ENCODE measurements at places on chromosomes 7 and 10.

- DNase-seq: no peak
These were observed at the start of gene HOXA11 for GRCh38 chr7:27185013-27185853. HOXA11 (minus strand) TSS chr7:27185232; CDS start chr7:27185144, 88 bp downstream.

DNA sequence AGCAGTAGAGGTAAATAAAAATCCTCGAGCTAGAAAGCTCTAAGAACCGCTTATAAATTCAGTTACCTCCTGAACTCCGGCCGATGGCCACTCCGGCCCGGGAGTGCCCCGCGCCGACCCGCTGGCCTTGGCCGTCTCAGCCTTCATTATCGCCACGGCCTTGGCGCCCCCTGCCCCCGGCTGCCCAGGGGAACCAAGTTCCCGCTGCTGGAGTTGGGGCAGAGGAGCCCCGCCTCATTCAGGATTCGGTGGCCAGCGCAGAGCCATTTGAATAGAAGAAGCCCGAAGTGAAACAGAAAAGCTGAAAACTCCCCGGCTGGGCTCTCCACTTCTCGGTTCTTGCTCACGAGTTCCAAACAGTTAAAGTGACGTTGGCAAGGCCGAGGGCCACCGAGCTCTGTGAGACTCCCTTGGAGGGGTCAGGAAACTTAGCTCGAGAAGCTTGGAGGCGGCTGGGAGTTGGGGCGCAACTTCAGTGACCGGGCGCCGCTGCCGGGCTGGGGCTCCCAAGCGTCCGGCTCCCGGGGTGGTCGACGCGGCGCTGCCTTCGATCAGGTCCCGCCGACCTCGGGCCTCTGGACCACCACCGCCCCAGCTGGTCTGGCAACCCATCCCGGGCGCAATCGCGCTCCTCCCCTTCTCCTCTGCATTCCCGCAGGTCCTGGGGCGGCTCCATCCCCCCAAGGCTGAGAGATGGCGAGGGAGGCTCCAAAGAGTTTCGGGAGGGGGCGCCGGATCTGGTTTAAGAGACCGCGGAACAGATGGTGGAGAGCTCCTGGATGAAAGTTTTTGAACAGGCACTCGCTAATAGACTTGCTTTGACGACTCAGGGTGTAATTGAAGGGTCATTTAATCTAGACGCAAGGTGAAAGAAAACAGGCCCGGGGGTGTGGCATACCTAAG, 5.8 kb upstream of the FEZF1 start:
- DNase-seq: no peak

DNA sequence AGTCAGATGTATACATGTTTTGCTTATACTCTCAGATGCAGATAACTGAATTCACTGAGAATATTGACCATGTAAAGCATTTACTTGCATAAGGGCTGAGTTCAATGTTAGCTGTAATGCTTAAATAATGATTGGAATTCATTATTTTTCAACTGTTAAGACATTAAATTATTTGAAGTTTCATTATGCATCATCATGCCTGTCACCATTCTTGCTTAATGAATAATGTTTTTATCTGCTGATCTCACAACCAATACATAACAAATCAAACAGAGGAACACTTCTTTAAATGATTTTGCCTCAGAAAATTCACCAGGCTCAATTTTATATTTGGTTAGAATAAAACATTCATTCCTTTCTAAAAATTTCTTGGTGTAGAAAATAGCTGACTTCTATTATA, 233.4 kb downstream of the GPR37 start:
- peak; percentile 2 for DNase-seq

- no peak for DNase-seq
These were observed 497.3 kb upstream of the GALNT17 start for GRCh38 chr7:70634610-70635068.

GRCh38 chr10:56370217-56371113, 9.4 kb upstream of the ZWINT start:
- no peak for DNase-seq

- DNase-seq: no peak
These were observed 78.5 kb upstream of the MYL10 start for GRCh38 chr7:101707587-101707986.

DNA sequence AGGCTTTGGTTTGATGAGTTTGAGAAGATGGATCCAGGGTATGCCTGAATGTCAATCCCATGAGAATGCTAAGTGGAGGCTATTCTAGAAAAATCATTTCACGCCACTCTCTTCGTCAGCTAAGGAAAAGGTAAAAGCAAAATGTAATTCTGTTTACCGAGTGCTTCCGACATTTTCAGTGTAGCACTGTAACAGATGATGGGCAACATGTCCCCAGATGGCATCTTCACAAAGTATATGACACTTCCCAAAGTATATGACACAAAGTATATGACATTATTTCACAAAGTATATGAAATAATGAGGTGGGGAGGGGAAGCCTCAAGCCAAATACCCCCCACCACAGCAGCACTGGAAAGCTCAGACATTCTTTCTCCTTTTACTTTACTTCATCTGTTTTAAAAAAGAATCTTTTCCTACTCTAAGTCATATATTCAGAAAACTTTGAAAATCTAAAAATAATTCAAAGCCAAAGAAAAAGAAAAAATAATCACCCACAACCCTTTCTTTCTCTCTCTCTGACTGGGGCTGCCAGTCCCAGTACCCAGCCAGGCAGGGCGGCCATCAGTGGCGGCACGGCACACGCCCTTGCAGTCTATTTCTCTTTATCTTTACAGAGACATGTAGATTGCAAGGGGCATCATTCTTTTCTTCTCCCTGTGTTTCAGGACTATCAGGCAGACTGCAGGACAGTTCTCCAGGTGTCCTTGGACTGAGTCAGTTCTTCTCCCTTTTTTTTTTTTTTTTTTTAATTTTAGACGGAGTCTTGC, 179.8 kb downstream of the SNX10 start:
- DNase-seq: no peak

- no peak for DNase-seq
These were observed 47.6 kb downstream of the SMURF1 start for GRCh38 chr7:99096124-99096887.

Measured in retinal pigment epithelial cell (primary cell).